ENCODE measurements at places on chromosomes 2 and 18.

DNA sequence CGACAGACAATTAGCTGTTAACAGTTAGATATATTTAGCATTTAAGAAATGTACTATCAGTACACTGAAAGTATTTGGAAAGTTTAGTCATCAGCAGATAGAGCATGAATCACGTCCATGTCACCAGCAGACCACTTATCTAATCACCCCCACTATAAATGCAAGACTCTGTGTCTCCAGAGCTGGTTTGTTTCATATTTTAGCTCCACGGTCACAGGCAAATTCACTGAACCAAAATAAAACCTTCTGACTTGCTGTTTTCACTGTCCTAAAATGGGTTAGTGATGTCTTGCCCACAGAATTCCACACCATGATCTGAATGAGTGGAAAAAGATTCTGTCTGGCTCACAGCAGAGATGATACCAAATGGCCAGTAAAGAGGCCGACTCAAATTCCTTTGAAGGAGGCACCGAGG, 64.9 kb downstream of the CDH2 start:
- no peak for DNase-seq

DNA sequence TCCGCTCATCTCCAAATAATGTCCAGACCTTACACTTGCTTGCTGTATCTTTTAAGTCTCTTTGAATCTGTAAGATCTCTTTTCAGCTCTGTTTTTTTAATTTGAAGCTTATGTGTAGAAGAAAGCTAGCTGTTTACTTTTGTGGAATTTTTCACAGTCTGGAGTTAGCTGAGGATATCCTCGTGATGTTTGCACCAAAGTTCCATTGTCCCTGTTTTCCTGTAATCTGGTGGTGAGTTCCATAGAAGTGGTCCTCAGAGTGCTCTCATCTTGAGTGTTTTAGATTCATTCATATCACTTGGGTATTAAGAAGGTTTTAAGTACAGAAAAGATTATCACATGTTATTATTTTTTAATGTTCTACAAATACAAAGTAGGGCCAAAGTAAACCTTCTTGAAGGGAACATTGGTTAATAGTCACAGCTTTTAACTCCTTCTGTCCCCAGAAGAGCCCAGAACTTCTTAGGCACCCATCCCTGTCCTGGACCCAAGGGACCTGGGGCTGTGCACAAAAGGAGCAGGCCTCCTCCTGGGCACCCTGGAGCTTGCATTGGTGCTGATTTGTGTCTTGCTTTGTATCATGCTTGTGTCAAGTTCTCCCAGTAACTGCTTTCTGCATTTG, 15.0 kb downstream of the MLPH start:
- DNase-seq = no peak

GRCh38 chr2:135773917-135774316, 32.3 kb downstream of the UBXN4 start:
- DNase-seq = no peak

- DNase-seq = no peak
Measured at GRCh38 chr2:198173242-198173641, 368.8 kb downstream of the PLCL1 start.

GRCh38 chr2:218218268-218219185, 1.5 kb downstream of the ARPC2 start:
- no peak for DNase-seq

DNA sequence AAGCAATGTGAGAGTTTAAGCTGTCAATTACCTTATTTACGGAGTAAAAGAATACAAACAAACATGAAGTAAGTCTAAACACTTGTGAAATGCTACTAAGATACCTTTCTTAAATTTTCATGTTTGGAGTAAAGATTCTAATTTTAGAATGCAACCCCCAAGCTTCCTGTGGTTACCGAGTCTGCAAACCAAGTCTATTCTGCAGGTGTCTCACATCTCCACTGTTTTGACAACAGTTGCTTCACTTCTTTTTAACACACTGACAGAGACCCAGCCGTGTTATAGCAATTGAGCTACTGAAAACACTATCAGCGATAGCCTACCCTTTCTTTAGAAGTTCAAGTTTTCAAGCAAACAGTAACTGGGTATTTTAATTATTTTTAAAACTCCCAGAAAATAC, 608.3 kb downstream of the ERBB4 start:
- DNase-seq = no peak

GRCh38 chr2:238479847-238480246, 53.1 kb downstream of the ASB1 start:
- no peak for DNase-seq

DNA sequence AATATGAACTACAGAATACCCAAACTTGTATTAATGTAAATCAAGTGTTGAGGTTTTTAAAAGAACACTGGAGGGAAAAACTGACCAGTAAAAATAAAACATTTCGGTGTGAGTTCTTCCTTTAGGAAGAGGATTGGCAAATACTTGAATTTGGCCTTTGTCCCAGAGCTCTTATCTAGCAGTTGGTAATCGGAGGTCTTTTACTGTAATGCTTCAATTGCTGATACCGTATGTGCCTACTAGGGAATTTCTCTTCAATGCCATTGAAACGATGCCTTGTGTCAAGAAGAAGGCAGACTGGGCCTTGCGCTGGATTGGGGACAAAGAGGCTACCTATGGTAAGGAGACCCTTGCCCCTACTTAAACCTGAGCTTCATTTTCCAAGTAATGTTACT, 4.1 kb downstream of the RRM2 start:
- DNase-seq = no peak

DNA sequence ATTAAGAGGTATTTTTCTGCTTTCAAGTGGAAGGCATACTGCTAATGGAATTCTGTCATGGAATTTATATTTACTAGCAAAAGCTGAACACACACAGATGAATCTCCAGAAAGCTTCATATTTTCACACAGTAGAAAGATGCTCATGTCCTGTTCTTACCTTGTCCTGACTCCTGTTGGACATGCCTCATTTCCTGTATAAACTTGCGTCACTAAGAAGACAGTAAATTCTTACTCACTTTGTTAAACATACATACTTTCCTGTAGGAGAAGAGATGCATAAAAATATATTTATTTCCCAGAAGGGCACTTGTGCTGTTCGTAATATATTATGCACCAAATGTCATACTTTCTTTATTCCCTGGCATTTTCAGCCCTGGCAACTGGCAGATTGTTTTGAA, 238.3 kb upstream of the RASGRP3 start:
- DNase-seq = no peak

- DNase-seq = no peak
Measured at GRCh38 chr2:28558918-28559317, 63.1 kb downstream of the PLB1 start.

DNA sequence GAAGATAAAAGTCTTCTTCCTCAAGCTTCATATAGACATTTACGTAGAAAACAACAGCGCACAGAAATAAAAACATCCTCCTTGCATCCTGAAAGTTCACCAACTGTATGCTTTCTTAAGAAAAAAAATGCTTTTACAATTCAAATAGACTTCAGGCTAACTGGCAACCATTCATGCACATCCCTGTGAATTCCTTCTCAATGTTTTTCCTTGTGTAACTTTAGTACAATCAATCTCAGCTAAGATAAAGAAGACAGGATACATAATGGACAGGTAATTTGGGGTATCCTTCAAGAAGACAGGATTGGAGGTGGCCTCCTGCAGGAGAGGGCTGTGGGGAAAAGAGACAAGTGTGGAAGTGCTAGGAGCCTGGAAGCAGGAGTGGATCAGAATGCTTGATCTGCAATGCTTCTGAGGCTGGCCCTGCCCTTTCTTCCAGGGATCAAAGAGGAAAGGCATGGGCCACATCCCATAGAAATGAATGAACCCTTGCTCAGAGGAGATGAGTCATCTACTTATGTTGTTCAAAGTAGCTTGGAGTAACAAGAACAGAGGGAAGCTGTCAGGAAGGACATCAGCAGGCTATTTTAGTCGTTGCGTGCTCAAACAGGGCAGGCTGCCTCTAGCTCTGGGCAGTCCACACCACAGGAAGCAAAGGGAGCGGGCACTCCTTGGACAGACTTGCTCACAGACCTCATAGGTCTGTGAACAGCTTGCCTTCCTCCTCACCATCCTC, 126.6 kb downstream of the TMEM131 start:
- peak; percentile 48 for DNase-seq

GRCh38 chr2:226701052-226701451, 98.6 kb downstream of the IRS1 start:
- no peak for DNase-seq

DNA sequence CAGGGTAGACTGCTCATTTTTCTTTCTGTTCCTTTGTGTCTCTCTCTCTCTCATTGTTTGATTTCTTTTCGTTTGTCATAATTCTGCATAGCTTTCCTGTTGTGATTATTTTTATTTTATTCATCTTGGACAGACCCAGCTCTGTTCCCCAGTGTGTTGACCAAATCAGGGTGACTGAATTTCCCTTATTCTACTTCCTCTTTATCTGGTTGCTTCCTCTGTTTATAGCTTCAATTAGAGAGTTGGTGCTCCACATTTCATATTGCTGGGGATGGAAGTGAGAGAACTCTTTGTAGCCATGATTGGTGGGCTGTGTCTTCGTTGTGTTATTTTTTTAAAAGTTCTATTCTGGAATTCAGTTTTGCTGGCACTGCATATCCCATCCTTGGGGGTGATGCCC, 19.1 kb downstream of the PROKR1 start:
- no peak for DNase-seq

DNA sequence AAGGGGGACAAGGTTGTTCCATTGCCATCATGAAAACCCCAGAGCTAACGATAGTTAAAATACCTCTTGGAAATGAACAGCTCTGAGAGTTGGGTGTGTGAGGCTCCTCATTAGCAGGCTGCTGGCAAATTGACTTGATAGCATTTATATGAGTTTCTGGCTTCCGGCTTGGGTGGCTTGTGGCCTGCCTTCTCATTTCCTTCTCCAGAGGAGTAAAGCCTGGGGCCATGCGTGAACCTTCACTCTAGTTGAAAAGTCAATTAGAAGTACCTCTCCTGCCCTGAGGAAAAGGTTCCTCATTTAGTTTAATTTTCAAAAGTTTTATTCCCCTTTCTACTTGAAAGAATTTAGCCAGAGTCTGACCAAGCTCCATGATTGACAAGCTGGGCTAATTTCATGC, 67.1 kb downstream of the MGAT5 start:
- no peak for DNase-seq

GRCh38 chr2:165697748-165698443, 96.2 kb downstream of the GALNT3 start:
- no peak for DNase-seq

- DNase-seq = no peak
Measured at GRCh38 chr18:76102156-76102555, 392.9 kb downstream of the ZNF516 start.

GRCh38 chr2:8264981-8265380, 416.9 kb upstream of the ID2 start:
- DNase-seq = no peak

Data from heart right ventricle (tissue), 16 donors.